ENCODE measurements at places on chromosomes 1 and 21.

GRCh38 chr1:56063461-56063860 is 515.9 kb downstream of the PLPP3 start:
- no peak for DNase-seq

- no peak for DNase-seq
Observed at GRCh38 chr21:26818906-26819305, 26.3 kb downstream of the ADAMTS1 start.

DNA sequence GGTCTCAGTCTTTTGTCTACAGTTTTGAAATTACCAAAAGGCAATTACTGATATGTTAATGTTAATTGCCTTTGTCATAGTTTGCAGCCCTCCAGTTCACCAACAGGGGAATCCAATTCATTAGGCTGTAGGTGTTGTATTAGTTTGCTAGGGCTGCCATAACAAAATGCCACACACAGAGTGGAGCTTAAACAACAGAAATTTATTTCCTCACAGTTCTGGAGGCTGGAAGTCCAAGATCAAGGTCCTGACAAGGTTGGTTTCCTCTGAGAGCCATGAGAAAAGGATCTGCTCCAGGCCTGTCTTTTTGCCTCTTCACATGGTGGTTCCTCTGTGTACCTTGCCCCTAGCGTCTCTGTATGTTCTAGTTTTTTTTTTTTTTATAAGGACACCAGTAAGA is 1.3 kb downstream of the RTCA start:
- DNase-seq: no peak

GRCh38 chr1:245221805-245222204 is 67.0 kb downstream of the KIF26B start:
- DNase-seq: no peak

GRCh38 chr1:202164271-202165037 is 4.1 kb upstream of the PTPN7 start:
- DNase-seq: peak; percentile 51

GRCh38 chr1:10113501-10113900 is 80.7 kb downstream of the UBE4B start:
- no peak for DNase-seq

- peak; percentile 8 for DNase-seq
Observed at GRCh38 chr1:58755468-58755872, 28.4 kb downstream of the JUN start.

GRCh38 chr1:209382231-209383100 is 201.0 kb upstream of the CAMK1G start:
- DNase-seq: no peak

GRCh38 chr1:93324486-93325464 is 20.9 kb upstream of the DR1 start:
- no peak for DNase-seq

DNA sequence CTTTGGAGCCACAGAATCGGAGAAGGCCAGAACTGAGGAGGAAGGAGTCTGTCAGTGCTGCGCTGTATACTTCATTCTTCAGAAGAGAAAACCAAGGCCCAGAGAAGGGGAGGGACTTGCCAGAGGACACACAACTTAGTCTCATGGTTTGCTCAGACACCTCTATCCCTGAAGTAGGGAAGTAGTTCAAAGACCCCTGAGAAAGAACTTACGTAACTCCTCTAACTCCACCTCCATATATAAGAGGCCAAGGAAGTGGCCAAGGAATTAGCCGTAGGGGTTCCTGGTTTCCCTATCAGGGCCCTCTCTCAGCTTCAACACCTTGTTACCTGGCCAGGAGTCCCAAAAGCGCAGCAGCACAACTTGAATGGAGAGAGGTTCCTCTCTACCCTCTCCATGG is 580 bp upstream of the NECTIN4 start:
- DNase-seq: no peak

GRCh38 chr1:218837051-218837450 is 336.6 kb upstream of the LYPLAL1 start:
- DNase-seq: no peak

DNA sequence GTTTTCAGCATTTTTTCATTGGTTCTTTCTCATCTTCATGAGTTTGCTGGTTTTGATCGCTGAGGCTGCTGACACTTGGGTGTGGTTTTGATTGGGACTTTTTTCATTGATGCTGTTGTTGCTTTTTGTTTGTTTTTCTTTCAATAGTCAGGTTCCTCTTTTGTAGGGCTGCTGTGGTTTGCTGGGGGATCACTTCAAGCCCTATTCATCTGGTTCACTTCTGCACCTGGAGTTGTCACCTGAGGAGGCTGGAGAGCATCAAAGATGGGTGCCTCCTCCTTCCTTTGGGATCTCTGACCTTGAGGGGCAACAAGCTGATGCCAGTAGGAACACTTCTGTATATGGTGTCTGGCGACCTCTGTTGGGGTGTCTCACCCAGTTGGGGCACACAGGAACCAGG is 1279.9 kb upstream of the TMPRSS15 start:
- DNase-seq: no peak

GRCh38 chr21:19608101-19608621 is 1204.6 kb upstream of the TMPRSS15 start:
- DNase-seq: no peak

DNA sequence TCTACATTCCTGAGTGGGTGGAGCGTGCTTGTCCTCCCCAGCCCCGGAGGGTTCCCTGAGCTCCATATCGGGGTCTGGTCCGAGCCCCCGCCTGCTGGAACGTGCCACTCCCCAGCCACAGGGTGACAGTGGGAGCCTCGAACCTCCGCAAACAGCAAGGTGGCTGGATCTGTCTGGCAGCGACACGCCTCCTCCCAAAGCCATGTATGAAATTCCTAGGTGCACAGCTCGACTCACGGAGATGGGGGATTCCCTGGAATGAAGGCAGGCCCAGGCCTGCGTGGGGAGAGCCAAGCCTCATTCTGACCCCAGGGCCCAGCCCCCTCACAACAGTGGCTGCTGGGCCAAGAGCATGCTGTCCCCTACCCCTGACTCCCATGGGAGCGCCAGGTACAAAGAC is 32.9 kb downstream of the TP73 start:
- DNase-seq: no peak

DNA sequence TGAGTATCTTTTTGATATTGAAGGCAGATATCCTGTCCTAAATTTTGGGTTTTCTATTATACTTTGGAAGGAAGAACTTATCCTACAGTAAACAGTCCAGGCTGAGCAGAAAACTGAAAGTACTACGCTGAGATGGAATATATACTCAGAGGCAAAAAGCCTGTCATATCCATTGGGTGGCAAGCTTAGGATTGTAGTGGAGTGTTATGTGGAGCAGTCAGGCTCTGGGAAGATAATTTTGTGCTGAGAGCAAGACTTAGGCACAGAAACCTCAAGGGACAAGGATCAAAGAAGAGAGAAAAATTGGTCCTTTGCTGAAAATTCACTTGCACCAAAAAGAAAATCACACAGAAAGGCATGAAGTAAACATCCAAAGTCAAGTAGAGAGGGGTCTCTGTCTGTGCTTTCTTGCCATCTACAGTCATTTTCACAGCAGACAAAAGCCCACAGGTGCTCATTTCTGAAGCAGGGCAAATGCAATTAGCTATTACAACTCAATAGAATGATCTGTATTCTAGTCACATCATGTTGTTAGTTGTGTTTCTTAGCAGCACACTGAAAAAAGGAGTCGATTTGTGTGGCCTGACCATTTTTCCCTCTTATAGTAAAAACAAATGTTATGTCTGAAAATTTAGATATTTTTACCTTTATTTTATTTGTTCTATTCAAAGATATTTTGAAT is 38.5 kb downstream of the CRB1 start:
- no peak for DNase-seq

GRCh38 chr21:45764792-45765191 is 121.3 kb downstream of the PCBP3 start:
- DNase-seq: no peak

GRCh38 chr1:11920239-11920903 is 5.9 kb downstream of the KIAA2013 start:
- DNase-seq: no peak

DNA sequence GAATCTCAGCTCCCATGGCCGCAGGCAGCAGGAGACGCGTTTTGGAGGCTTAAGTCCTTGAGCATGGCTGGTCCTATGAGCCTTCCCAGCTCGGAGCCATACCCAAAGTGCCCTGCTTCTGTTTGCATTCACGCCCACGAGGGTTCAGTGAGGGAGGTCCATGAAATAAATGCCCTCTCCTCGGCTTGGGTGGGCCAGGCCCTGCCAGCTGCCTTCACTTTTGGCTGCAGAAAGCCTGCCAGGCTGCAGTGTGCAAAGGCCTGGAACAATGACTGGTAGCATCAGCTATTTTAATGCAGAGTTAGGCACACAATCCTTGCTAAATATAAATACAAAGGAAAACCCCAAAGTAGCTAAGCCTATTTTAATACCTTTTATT is 49.4 kb downstream of the H3-3A start:
- DNase-seq: no peak

DNA sequence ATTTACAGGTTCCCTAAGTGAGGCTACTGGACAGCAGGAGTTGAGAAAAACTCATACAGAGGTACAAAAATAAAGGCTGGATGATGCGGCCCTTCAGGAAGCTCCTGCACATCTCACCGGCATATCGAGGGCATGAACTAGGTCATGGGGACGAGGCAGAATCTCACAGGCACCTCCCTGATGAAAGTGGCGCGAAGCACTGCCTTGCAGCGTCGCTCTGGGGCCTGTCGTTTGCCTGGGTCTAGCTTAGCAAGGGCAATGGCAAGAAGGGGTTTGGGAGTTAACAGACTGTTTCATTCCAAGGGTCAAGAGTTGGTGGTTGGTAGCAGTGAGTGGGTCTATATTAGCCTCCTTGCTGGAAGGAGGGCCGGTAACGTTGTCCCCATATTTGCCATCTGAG is 103.5 kb upstream of the IRF2BP2 start:
- DNase-seq: no peak

DNA sequence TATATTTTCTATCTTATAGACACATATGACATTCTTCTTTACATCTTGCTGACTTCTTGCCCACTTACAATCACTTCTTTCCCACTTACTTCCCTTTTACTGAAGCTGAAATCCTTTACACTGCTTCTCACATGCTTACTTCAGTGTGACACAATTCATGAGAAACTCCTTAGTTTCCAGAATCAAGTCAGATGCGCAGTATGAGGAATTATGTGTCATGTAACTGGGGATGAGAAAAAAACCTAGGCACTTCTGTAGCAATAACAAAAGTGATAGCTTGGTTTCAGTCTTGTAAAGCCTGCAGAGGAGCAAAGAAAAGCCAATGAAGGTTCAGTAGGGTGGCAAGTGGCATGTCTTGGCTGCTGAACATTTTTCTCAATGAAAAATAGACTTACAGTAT is 566.2 kb upstream of the RGS18 start:
- no peak for DNase-seq

- no peak for DNase-seq
Observed at GRCh38 chr21:31348188-31348587, 4.1 kb upstream of the TIAM1 start.

GRCh38 chr1:78722947-78723346 is 73.3 kb downstream of the IFI44 start:
- no peak for DNase-seq

DNA sequence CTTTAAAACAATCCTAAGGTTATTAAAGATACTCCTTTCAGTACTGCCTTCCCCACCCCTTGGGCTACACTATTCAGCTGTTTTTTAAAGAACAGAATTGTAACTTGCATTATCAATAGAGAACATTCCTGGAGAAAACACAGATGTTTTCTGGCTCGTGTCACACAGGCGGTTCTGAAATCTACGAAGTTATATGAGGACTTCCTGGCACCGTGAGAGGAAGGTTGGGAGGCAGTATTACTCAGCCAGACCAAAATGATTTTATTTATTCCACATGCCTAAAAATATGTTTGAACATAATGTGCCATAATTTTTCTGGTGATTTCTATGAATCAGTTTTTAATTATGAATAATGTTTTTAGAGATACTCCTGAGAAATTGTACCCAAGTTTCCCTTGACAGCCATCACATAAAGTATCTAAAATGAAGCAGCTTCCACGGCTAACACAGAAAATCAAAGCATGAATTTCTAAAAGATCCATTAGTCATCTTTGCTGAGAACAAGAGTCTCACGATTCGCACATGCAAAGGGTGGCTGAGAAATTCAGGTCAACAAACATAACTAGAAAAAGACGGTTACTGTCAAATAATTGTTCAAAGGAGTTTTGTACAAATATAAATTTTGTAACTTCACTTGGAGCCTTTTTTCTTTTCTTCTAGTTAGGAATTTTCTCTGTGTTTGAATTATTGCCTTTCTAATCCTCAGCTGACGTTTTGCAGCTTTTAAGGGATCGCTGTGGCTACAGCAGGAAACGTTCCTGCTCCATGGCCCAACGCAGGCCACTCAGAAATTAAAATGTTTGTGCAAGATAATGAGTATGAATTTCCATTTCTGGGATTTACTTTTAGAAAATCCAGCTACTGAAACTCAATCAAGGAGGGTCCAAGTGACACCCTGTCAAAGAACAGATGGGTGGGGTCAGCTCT is 8.0 kb upstream of the SIM2 start:
- DNase-seq: no peak

GRCh38 chr21:42761776-42762335 is 108.4 kb downstream of the PDE9A start:
- no peak for DNase-seq

DNA sequence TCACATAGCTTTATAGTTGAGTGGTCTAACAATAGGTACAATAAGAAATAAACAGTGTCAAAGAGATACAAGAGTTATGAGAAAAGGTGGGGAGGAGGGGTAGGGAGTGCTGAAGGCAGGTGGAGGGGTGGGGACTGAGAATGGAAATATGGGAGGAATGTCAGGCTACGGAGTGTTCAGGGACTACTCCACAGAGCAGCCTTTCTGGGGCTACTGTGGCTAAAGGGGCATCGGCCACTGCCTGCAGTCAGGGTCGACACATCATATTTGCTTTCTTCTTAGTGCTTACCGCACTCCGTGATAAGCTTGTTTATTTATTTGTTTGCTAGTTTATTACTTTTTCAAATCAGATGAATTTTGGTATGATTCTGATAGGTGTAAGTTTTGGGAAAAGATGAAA is 34.4 kb upstream of the CRNN start:
- no peak for DNase-seq

- DNase-seq: no peak
Observed at GRCh38 chr1:103937763-103938357, 188.2 kb downstream of the AMY1C start.

DNA sequence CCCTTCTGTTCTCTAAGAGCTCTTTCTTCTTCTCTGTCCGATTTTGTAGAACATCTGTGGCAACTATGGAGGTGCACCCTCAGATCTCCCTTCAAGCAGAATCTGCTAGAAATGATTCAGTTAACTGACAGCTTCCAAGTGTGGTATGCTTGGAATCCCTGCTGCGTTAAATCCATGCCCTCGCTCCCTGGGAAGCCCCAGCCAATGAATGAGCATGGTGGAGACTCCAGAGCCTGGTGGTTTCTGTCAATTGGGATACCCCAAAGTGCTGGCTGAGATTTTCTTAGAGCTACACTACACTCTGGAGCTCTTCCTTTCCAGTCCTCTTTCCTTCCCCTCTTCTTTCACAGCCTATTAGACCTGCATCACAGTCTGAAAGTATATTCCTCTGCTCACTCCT is 116.3 kb upstream of the C1orf21 start:
- DNase-seq: no peak
